ENCODE measurements at places on chromosomes 4 and X. TPM values are rescaled to one million over a fixed set of nuclear protein-coding genes. Genes with fewer than 3 reads are reported as not detected.

ZNF711 gene
- 2.0 TPM for total RNA-seq

ELOVL6 gene
- total RNA-seq: 13.7 TPM

DNA sequence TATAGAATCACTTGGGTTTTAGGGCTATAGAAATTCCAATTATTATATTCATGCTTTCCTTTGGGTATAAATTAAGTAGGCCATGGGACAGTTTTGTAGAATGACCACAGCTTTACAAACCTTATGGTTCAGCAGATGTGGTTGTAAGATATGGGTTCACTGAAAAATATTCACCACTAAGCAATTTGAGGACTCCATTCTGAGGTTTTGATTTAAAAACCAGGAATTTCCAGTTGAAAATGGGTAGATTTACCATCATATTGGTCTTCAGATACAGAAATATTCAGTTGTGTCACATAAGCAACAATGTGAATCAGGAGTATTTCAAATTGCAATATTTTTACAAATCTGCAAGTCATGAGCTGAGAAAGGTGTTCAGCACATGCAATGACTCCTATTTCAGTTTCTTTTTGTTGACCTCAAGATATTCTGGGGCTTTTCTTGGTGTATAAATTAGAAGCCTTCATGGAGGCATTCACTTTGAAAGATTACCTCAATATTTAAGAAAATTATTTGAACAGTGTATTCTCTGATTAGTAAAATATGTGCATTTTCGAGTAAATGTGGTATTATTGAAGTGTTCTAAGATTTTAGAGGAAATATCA lies 218.4 kb upstream of the HCCS start:
- no peaks in the 10 kb centered on the region for H3K27me3 ChIP-seq
- H3K27ac ChIP-seq: no peak overlapping the region
- H3K36me3 ChIP-seq: no peaks in the 10 kb centered on the region
- DNase-seq: no peak

DNA sequence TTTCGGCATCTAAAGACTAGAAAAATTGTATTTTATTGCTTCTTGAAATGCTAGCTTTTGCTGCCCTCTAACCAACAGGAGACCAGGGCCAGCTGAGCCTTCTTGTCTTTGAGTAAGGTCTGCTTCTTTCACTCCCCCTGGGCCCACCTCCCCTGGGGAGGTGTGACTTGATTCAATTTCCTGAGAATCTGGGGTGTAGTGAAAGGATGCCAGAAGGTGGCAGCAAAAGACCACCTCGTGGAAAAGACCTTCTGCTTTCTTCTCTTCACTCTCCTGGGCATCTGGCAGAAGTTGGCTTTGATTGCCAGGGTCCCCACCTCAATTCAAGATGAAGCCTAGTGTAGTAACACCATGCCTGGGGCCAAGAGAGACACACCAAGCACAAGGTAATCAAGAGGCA lies 96.5 kb upstream of the MAOA start:
- H3K27ac ChIP-seq: no peak overlapping the region
- no peaks in the 10 kb centered on the region for H3K4me1 ChIP-seq
- H3K4me3 ChIP-seq: no peak overlapping the region
- H3K36me3 ChIP-seq: no peaks in the 10 kb centered on the region
- DNase-seq: no peak

DNA sequence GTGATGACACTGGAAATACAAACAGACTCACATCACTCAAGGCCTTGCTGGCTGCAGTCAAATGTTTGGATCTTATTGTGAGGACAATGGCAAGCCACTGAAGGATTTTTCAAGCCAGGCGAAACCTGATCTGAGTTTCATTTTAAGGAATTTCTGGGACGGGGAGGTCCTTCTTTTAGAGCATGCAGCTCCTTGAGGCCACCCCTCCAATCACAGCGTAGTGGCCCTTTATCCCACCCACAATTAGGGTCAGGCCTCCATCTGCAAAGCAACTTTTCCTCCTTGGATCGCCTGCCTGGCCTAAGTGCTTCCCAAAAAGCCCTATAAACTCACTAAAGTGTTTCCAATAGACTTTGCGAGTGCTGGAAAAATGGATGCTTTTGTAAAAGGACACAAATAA lies 115.5 kb downstream of the EFHC2 start:
- H3K36me3 ChIP-seq: no peaks in the 10 kb centered on the region
- no peaks in the 10 kb centered on the region for H3K4me1 ChIP-seq
- no peaks in the 10 kb centered on the region for H3K27me3 ChIP-seq
- H3K4me3 ChIP-seq: no peak overlapping the region

- no peaks in the 10 kb centered on the region for H3K27me3 ChIP-seq
- no peaks in the 10 kb centered on the region for H3K4me1 ChIP-seq
- H3K36me3 ChIP-seq: no peaks in the 10 kb centered on the region
- no peak overlapping the region for H3K27ac ChIP-seq
- DNase-seq: no peak
- H3K4me3 ChIP-seq: no peak overlapping the region
These were observed 27.0 kb upstream of the TSPAN5 start for GRCh38 chr4:98685225-98686042.

DNA sequence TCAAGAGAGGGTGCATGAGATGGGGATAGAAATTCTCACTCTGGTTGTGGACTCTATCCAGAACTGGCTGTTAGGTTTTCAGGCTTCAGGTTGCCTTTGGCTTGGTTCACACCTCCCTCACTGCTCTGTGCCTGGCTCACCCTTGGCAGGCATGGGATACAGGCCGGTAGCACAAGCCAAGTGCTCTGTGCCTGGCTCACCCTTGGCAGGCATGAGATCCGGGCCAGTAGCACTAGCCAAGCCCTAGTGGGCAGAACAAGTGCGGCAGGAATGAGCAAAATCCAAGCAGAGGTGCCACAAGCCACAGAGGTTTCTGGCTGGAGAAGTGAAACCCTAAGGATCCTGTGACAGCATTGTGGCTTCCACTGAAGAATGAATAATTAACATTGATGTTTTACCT lies 1642.3 kb downstream of the C4orf33 start:
- no peaks in the 10 kb centered on the region for H3K36me3 ChIP-seq
- no peaks in the 10 kb centered on the region for H3K4me1 ChIP-seq
- no peak for DNase-seq
- no peak overlapping the region for H3K27ac ChIP-seq

DNA sequence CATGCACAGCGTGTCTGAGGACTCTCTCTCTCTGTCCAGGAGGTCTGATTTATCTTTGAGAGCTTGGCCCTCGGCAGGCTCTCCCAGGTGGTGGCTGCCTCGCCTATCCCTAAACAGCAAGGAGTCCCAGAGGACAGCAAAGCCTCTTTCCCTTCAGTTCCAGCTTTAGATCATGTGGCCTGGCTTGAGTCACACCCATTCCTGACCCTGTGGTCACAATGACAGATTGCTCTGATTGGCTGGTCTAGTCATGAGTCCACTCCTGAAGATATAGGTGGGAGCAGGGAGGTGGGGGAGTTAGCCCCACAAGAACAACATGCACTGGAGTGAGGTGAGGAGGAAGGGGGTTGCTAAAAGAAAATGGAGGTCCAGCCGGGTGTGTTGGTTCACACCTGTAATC lies 12.1 kb upstream of the PORCN start:
- DNase-seq: no peak
- H3K27me3 ChIP-seq: no peaks in the 10 kb centered on the region
- H3K27ac ChIP-seq: no peak overlapping the region
- no peaks in the 10 kb centered on the region for H3K36me3 ChIP-seq
- no peak overlapping the region for H3K4me3 ChIP-seq

DNA sequence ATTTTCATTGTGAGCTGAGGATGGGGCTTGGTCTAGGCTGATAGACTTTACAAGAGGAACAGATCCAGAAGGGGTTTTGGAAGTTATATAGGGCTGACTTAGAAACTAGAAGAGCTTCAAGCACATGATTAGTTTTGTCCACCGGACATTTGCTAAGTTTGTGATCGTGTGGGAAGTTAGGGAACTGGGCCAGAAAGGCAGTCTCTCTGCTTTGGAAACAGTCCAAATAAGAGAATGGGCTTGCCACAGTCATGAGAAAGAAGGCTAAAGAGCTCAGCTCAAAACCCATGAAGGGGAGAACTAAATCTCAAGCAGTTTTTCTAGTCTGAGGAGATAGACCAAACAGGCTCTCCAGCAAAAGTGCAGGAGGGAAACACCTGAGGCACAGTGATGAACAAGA lies 67.8 kb downstream of the ZNF674 start:
- H3K27me3 ChIP-seq: no peaks in the 10 kb centered on the region
- no peak overlapping the region for H3K4me3 ChIP-seq
- H3K27ac ChIP-seq: no peak overlapping the region
- no peak for DNase-seq

GRCh38 chrX:27807690-27808089 lies at the start of gene MAGEB10:
TSS of gene MAGEB10 (plus strand) at chrX:27807990. CDS start at chrX:27821307, 13,317 bp downstream.
- DNase-seq: no peak
- no peaks in the 10 kb centered on the region for H3K36me3 ChIP-seq
- H3K27me3 ChIP-seq: no peaks in the 10 kb centered on the region
- no peak within 1 kb of the TSS for H3K4me3 ChIP-seq
- no peak within 1 kb of the TSS for H3K27ac ChIP-seq

- no peak overlapping the region for H3K27ac ChIP-seq
- DNase-seq: no peak
- H3K4me1 ChIP-seq: peaks cover 10% of the 10 kb centered on the region
- no peaks in the 10 kb centered on the region for H3K36me3 ChIP-seq
These were observed 60.9 kb downstream of the C4orf46 start for GRCh38 chr4:158610790-158611189.

GRCh38 chr4:159566786-159567185 lies 463.9 kb downstream of the RAPGEF2 start:
- H3K4me3 ChIP-seq: no peak overlapping the region
- no peak overlapping the region for H3K27ac ChIP-seq
- H3K36me3 ChIP-seq: no peaks in the 10 kb centered on the region
- H3K27me3 ChIP-seq: no peaks in the 10 kb centered on the region

GRCh38 chrX:48083212-48083611 lies 11.8 kb upstream of the ZNF630 start:
- DNase-seq: no peak
- no peaks in the 10 kb centered on the region for H3K36me3 ChIP-seq
- no peaks in the 10 kb centered on the region for H3K4me1 ChIP-seq
